A549 (cell line): ENCODE measurements at places on chromosomes 2 and 18.

- no peak for DNase-seq
These were observed 336.7 kb downstream of the OSR1 start for GRCh38 chr2:19021721-19022120.

DNA sequence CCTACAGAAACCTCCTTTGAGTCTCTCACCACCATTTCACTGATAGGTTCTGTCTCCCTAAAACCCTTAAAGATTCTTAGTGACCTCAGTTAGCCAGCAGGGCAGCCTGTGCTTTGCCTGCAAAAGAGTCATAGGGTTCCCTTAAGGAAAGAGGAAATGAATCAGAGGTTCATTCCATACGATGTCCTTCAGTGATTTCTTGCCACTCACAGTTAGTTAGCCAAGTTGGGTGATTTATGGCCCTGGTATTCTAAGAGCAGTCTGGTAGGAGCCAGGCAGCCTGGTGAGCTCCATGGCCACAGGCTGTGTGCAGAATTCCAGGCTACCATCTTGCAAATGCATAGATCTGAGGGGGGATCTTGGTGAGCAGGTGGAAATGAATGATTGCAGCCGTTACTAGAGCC lies 18.7 kb upstream of the CCBE1 start:
- DNase-seq = peak; percentile 70

- DNase-seq = no peak
These were observed 1.3 kb downstream of the ITM2C start for GRCh38 chr2:230865766-230866755.

DNA sequence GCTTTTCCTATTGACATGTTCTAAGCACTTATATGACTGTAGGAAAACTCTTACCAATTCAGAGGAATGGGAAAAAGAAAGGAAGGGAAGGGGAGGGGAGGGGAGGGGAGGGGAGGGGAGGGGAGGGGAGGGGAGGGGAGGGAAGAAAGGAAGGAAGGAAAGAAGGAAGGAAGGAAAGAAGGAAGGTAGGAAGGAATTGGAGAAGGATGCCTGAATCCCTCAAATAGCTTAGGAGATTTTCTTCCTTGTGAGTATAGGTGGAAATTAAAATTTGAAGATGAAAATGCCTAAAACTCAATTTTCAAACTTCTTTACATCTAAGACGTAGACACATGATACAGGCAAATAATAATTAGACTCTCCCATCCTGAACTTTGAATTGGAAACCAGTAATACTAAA lies 463.1 kb downstream of the SATB2 start:
- no peak for DNase-seq

- no peak for DNase-seq
These were observed 722 bp downstream of the ACSL3 start for GRCh38 chr2:222861411-222862105.

DNA sequence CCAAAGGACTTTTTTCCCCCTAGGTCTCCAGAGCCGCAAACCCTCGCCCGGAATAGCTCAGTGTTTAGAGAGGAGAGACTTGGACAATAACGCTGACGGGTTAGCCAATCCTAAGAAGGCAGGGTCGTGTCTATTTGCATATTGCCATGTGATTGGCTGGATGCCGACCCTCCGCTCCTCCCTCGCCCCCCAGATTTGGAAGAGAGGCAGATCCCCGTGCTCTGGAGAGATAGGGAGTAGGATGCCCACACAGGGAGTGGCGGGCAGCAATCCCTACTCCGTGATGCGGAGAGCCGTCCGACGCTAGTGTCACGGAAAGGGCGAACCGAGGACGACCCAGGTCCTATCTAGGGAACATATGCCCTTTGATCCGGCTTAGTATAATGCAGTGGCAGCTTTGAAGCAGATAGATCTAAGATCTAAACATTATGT lies 1.4 kb downstream of the WNT6 start:
- no peak for DNase-seq

DNA sequence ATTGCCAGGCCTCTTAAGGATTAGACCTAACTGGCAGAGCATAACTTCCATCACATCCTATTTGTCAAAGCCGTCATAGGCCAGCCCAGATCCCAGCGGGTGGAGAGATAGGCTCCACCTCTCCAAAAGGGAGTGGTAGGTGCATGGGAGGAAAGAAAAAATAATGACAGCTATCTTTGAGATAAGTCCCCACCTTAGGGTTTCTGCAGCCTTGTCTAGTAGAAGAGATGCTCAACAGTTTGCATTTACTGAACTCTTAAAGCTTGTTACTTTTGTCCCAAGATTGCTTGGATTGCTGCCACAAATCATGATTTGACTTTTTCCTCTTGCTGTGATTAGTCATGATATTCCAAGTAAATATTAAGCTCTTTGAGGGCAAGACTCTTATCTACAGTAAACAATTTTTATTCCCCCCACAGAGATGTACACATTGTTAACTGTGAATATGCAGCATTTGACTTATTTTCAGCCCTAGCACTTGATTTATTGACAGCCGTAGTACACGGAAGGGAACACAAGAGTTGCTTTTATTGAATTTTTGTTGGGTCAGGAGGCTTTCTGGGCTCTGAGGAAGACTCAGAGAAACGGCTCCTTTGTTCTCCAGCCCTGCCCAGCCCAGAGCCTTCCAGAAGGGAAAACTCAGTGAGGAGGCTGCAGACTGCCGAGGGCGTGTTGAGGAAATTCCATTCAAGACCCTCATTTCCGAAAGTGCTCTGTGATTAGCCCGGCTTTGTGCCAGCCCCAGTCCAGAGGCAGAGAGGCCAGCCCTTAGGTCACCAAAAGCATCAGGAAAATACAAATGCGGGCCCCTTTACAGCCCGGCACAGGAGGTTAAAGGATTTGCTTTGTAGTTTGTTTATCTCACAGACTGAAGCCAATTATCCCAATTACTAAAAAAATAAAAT lies 75.5 kb upstream of the ZNF532 start:
- DNase-seq = peak; percentile 77

- DNase-seq = no peak
These were observed 33.7 kb downstream of the SOX11 start for GRCh38 chr2:5725794-5726463.

GRCh38 chr2:157127249-157128012 lies 130.1 kb upstream of the GALNT5 start:
- DNase-seq = no peak

- DNase-seq = no peak
These were observed 6.6 kb downstream of the NR4A2 start for GRCh38 chr2:156325688-156326525.

DNA sequence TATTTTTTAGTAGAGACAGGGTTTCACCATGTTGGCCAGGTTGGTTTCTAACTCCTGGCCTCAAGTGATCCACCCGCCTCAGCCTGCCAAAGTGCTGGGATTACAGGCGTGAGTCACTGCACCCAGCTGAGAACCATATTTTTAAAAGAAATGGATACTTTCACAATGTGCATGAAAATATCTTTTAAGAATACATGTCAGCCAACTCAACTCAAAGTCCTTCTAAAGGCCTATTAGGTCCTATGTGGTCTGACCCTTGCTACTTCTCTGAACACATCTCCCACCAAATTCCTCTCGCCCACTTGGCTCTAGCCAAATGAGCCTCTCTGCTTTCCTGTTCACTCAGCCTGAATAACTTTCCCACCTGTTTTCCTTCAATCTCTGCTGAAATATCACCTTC lies 119.6 kb downstream of the MTX2 start:
- no peak for DNase-seq

- peak; percentile 50 for DNase-seq
These were observed 109.9 kb downstream of the SLC4A3 start for GRCh38 chr2:219737270-219737691.

GRCh38 chr2:240231838-240232244 lies 91.4 kb upstream of the OTOS start:
- DNase-seq = no peak

GRCh38 chr2:64607381-64608304 lies 46.1 kb downstream of the SERTAD2 start:
- DNase-seq = no peak

DNA sequence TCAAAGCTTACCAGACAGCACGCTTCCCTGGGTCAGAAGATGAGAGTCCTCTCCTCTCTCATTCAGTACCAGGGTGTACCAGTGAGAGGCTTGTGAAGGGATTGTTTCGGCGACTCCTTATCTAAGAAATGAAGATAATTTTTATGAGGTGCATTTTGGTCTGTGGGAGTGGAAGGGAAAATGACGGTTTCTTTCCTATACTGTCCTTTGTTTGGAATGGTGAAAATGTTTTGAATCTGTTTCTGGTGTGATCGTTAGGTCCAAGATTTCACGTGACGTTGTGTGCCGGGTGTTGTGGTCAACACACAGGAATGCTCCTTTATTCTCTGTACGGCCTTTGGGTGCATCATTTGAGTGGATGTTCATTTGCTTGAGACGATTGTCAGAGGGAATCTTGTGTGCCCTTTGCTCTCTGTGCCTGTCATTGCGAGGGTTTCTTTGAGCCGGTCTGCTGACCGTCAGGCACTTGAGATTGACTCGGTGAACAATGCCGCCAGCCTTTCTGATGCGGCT lies 183.5 kb downstream of the AGAP1 start:
- DNase-seq = no peak

- no peak for DNase-seq
These were observed 352.6 kb upstream of the CWC22 start for GRCh38 chr2:180359522-180360282.

- peak; percentile 84 for DNase-seq
These were observed 75.4 kb downstream of the SPTBN1 start for GRCh38 chr2:54531558-54531957.

GRCh38 chr18:45024357-45025088 lies 343.8 kb downstream of the SETBP1 start:
- no peak for DNase-seq

DNA sequence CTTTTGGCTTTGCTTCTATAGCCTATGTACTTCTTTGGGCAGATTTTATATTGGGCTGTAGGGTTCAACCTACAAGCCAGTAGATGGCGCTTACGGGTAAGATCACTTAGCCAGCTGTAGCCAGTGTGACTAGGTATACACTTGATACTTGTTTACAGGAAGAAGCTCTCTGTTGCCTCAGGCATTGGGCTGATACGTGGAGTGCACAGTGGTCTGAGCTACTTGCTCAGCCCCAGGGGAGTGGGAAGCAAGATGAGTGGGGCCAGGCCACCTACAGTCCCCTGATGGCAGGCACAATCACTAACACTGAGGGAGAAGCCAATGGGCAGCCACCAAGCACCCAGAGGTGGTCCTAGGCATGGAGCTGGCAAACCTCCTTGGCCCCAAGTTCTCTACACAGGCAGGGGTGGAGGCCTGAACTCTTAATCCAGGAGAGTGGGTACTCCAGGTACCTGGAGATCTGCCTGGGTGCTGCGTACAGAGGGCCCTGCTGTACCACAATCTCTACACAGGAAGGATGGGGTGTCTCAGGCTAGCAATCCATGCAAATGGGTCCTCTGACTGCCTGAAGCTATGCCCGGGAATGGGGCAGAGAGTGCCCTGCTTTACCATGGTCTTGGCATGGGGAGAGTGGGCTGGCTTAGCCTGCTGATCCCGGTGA lies 122.2 kb downstream of the NCOA1 start:
- peak; percentile 25 for DNase-seq

DNA sequence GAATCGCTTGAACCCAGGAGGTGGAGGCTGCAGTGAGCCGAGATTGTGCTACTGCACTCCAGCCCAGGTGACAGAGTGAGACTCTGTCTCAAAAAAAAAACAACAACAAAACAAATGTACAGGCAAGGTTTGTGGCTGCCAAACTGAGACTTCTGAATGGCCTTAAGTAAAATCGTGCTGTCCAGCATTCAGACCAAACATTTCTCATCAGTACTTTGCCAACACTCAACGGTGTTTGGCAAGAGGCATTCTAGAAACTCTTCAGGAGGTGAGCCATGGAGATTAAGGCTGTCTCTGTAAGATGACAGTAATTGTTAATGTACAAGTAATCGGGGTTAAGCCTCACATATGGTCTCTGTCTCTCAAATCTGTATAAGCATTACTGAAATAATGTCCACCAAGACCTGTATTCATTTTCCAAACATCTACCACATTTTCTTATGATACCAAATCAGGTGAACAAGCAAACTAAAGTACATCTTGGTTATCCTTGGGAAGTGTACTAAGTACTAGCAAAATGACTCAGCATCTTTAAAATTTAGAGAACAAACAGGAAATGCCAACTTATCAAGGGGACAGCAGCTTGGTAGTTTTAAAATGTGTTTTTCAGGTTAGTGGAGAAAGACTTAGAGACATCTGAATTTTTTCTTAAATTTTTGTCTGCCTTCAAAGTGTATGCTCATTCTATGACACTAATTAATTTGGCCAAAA lies 29.3 kb downstream of the SERPINE2 start:
- DNase-seq = peak; percentile 20

GRCh38 chr2:64730551-64731262 lies 77.0 kb upstream of the SERTAD2 start:
- no peak for DNase-seq

GRCh38 chr18:47979611-47980200 lies 49.2 kb upstream of the SMAD2 start:
- DNase-seq = no peak

- DNase-seq = no peak
These were observed 16.7 kb downstream of the CAPN10 start for GRCh38 chr2:240603081-240603835.

GRCh38 chr2:113894156-113894743 lies 4.4 kb downstream of the ACTR3 start:
- DNase-seq = peak; percentile 23

DNA sequence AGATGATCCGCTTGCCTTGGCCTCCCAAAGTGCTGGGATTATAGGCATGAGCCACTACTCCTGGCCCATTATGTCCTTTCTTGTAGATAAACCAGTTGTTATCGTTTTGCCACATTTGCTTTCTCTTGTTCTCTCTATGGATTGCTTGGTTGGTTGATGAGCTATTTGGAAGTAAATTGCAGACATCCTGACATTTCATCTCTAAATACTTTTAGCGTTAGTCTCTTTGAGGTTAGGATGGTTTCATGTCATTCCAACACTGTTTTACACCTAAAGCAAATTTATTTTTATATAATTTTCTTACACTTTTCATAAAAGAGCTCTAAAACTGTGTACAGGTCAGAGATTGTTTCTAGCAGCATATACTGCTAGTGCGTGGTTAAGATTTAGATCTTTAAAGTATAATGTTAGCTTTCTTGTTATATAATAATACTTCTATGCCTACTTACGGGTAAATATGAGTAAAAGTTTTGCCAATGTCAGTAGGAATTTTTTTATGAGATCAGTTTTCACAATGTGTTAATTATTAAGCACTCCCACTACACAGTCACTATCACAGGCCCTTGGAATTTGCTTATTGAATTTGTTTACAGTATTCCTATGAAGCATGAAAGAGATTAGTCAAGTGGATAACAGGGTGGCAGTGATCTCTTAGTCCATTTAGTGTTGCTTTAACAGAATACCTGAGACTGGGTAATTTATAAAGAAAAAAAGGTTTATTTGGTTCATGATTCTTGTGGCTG lies 10.3 kb downstream of the POLI start:
- no peak for DNase-seq
